ENCODE measurements at places on chromosomes 4 and X.

GRCh38 chr4:52910115-52910514, 48.0 kb downstream of the RASL11B start:
- no peak for DNase-seq

DNA sequence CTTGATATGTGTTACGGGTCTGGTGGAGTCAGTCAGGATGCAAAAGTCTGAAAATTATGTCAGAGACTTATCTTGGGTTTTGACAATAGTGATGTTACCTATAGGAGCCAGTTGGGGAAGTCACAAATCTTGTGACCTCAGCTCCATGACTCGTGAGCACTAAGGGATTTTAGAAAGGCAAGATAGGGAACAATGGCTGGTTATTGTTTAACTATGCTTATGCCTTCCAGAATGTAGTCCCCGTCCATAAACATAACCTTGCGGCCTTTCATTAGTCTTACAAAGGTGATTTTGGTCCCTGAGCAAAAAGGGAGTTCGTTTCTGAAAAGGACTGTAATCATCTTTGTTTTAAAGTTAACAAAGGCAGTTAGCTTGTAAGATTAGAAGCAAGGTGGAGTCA, 23.9 kb upstream of the GATB start:
- DNase-seq, result no peak

DNA sequence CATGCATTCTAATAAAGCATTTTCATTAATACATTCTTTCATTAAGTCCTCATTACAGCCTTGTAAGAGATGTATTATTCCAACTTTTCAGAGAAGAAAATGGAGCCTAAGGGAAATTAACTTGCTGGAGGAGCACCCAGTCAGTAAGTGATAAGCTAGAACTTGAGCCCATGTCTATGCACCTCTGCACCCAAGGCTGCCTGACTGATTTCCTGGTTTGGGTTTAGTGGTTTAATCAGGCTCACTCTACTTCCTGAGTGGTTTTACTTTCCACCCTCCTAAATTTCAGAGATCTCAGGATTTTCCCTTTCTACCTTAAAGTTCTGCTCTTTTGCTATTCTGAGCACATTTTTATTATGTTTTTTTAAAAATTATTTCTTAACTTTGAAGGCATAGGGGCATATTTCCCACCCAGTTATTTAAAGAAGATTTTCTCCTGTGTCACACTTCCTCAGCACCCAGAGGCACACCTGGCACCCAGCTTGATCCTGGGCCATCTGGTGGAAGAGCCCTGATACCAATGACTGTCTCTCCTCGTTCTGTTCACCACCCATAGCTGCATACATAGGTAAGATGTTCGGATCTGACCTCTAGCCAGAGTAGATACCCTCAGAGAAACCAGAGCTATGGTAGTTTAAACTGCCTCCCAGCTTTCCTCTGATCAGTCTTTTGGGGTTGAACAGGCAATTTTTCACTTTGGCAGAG, 10.4 kb downstream of the CORIN start:
- DNase-seq, result no peak

- DNase-seq, result no peak
Observed at GRCh38 chr4:183770906-183771305, 111.8 kb downstream of the TRAPPC11 start.

DNA sequence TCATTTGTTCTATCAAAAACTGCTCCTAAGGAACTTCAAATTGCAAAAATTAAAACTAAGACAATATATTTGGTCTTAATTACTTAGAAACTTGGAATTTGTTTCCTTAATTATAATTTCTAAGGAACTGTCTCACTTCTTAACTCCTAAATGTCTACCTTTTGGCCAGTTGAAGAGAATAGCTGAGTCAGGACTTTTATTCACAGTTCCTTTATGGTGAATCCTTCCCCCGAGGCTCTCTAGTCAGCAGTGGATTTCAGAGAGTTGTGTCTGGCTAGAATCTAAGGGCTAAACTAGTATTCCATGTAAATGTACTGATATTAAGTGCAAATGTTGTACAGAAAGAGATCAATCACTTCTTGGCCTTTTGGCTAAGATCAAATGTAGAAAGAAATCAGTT, 69.3 kb downstream of the AMMECR1 start:
- no peak for DNase-seq

- DNase-seq, result no peak
Observed at GRCh38 chrX:111254896-111255693, 15.2 kb downstream of the CAPN6 start.

GRCh38 chrX:42567268-42567667, 210.7 kb downstream of the PPP1R2C start:
- DNase-seq, result no peak

- DNase-seq, result peak; percentile 58
Observed at GRCh38 chr4:47510506-47511143, 25.6 kb downstream of the ATP10D start.

DNA sequence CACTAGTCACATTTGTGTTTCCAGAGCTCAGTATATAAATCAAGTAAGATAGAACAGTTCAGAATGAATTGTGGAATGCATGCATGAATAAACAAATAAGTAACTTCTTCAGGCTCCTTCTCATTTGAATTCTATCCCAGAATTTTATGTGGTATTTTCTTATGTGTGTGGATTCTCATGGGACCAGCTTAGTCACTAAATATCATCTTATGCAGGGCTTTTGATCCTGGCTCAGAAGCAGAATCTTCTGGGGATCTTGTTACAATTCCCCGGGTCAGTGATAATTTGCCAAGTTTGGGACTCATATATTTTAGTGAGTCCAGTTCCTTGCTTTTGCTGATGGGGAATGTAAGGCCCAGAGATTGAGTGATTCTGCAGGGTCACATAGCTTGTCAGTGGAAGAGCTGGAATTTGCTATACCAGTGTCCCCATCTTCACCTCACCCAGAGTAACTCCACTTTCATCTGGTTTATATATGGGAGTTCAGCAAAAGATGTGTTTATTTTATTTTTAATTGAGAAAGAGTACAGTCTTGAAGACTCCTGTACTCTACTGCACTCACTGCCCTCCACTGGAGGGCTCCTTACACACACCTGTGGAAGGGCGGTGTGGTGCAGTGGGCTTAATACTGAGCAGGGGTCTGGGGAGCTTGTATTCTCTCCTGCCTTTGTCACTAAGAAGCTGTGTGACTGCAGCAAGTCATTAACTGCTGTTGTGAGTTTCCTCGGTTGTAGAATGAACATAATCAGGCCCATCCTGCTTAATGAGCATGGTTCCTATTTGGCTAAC, 198.2 kb upstream of the CXorf66 start:
- peak; percentile 86 for DNase-seq

DNA sequence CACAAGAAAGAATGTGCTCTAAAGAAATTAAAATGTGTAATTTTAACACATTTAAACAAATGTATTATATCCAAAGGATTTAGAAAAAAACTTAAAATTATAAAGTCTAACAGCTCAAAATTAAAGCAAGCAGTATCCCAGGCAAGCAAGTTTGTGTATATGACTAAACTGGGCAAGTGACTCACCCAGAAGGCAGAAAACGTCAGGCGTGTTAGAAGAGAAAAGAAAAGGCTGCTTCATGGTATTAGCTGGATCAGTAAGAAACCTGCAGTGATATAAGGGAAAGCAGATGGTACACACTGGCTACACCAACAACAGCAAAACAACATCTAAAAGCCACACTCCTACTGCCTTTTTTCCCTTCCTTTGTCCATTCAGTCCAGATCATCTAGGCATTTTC, 250.6 kb upstream of the NDST3 start:
- no peak for DNase-seq

DNA sequence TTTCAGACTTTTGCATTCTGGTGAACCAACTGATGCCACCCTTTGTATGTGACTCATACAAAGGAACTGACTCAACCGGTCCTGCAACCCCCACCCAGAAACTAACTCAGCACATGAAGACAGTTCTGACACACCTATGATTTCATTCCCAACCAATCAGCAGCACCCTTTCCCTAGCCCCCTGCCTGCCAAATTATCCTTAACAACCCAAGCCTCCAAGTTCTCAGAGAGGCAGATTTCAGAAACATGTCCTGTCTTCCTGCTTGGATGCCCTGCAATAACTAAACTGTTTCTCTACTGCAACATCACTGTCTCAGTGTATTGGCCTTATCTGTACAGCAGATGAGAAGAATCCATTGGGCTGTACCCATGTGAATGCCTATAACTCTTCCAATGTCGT, 284.7 kb downstream of the CAMK2D start:
- DNase-seq, result peak; percentile 45

- DNase-seq, result no peak
Observed at GRCh38 chrX:65837875-65838549, 170.6 kb downstream of the MSN start.

GRCh38 chr4:113013751-113014150, 35.7 kb upstream of the ANK2 start:
- peak; percentile 14 for DNase-seq

DNA sequence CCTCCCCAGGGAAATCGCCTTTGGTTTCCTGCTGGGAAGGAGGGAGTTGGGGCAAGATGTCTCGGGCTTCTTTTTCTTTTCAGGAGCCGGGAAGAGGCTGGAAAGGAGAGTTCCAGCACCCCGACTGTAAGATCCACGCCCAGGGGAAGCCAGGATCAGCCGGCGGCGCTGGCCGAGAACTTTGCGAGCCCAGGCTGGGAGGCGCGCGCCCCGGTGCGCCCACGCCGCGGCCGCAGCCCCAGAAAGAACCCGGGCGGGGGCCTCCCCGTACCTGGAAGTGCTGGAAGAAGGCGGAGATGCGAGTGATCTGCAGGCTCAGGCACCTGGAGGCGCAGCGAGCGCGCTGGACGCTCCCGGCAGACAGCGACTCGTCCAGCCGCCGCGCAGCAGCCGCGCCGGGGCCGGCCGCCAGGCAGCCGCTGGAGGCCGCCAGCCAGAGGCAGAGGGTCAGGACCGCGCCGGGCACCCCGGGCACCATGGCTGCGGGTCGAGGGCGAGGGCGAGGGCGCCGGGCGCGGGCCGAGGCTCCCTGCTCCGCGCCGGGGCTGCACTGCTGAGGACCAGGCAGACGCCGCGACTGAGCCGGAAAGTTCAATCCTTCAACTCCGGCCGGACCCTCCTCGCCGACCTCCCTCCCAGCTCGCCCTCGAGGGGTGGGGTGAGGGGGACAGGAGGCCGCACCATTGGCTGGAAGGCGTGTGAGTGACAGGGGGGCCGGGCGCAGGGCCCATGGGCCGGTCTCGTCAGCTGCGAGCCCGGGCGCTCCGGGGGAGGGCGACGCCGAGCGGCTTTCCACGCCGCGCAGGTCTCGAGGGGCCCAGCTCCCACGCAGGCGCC, at the start of gene ANOS1:
Gene ANOS1 (minus strand): TSS at position 579 of the 837 bp plus-strand sequence. CDS start 101 bp downstream, at position 478.
- no peak for DNase-seq

DNA sequence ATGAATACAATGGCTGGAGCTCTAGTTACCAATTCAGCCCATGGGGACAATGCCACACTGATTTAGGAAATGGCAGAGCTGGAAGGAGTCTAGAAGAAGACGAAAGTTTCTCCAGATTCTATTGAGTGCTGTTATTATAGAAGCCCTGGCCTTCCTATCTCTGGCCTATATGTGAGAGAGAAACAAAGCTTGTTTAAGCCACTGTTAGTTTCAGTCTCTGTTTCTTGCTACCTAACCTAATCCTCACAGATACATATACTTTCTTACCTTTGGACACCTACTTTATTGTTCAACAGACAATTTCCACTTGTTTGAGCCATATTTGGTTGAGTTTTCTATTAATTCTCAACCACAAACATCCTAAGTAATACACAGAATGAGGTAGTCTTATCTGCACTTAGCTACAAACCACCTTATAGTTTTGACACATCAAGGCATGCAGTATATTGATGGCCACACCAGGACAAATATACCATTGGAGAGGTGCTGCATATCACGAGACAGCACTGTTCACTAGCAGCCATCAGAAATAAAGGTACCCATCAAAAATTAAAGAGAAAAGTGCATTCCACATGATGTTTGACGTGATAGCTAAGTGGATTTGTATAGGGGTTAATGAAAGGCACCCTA, 190.2 kb downstream of the SMIM20 start:
- DNase-seq, result no peak

- peak; percentile 55 for DNase-seq
Observed at GRCh38 chr4:20445933-20446723, 194.4 kb downstream of the SLIT2 start.

DNA sequence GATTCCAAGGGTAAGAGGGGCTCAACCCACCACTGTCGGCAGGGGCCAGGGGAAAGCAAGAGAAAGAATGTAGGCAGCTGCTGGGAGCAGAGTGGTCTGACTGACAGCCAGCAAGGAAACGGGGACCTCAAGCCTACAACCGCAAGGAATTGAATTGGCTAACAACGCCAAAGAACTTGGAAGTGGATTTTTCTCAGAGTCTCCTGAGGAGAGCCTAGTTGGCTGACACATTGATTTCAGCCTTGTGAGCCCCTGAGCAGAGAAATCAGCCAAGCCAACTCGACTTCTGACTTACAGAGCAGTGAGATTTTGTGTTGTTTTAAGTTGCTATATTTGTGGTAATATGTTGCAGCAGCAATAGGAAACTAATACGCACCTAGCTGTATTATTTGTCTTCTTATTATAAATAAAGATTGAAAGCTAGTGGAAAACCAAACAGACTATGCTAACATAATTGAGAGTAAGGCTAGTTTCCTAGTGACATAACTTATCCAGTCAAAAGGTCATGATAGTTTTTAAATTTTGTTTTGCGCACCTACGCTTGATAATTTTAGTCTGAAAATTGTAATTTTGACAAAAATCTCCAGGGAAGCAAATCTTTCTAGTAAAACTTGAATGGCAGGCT, 145.8 kb upstream of the HCCS start:
- DNase-seq, result peak; percentile 21

- no peak for DNase-seq
Observed at GRCh38 chr4:104519588-104519987, 24.9 kb upstream of the CXXC4 start.

GRCh38 chr4:76546759-76547742, 112.0 kb downstream of the SHROOM3 start:
- peak; percentile 79 for DNase-seq

- DNase-seq, result no peak
Observed at GRCh38 chr4:37748485-37748884, 62.3 kb upstream of the RELL1 start.

DNA sequence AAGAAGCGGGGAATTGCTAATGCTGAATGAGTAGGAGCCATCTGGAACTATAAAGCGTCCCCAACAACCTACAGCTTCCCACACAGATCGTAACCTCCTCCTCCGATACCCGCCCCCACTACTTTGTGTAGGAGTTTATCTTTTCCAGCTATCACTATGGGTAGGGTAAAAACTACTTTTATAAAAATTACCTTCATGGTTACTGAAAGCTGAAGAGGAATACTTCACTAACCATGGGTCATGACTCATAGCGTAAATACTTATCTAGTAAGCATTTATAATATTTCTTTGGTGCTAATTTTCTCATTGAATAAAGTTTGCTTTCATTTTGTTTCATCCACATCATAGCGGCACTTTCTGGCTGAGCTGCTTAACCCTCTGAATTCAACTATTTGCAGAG, 79.4 kb upstream of the TNIP3 start:
- no peak for DNase-seq

DNA sequence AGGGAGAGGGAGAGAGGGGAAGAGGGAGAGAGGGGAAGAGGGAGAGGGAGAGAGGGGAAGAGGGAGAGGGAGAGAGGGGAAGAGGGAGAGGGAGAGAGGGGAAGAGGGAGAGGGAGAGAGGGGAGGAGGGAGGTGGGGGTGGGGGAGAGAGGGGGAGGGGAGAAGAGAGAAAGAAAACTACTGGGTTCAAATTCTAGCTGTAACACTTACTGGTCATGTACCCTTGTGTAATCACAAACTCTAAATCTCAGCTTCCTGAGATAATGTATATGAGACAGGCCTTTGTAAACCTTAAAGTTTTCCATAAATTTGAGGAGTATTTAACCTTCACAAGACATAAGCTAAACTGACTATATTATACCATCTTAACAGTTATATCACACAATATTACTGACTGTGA, 109.1 kb downstream of the FGF16 start:
- no peak for DNase-seq

- DNase-seq, result no peak
Observed at GRCh38 chr4:154406018-154406795, 85.4 kb downstream of the DCHS2 start.

All from fibroblast of the aortic adventitia (primary cell).